ENCODE measurements at places on chromosomes 11 and 22. TPM values are rescaled to one million over a fixed set of nuclear protein-coding genes. Genes with fewer than 3 reads are reported as not detected.

GRCh38 chr22:50481440-50482106 lies at the start of gene ADM2:
ADM2 (plus strand) TSS chr22:50481543; CDS start chr22:50481848, 305 bp downstream.
- DNase-seq = peak; percentile 36
- H3K27me3 ChIP-seq = peaks cover 32% of the 10 kb centered on the region
- H3K4me3 ChIP-seq = peak within 1 kb of the TSS; percentile 25
- no peaks in the 10 kb centered on the region for H3K4me1 ChIP-seq
- no peak within 1 kb of the TSS for H3K27ac ChIP-seq

- H3K36me3 ChIP-seq = no peaks in the 10 kb centered on the region
- H3K4me1 ChIP-seq = peaks cover 3% of the 10 kb centered on the region
- no peak overlapping the region for H3K27ac ChIP-seq
- no peak overlapping the region for H3K4me3 ChIP-seq
- no peaks in the 10 kb centered on the region for H3K27me3 ChIP-seq
Measured at GRCh38 chr22:17056058-17056457, 28.7 kb upstream of the IL17RA start.

- H3K4me3 ChIP-seq = no peak overlapping the region
- H3K27ac ChIP-seq = no peak overlapping the region
- peaks cover 3% of the 10 kb centered on the region for H3K4me1 ChIP-seq
- H3K36me3 ChIP-seq = peaks cover 4% of the 10 kb centered on the region
Measured at GRCh38 chr22:31637447-31637890, 24.5 kb downstream of the PISD start.

DNA sequence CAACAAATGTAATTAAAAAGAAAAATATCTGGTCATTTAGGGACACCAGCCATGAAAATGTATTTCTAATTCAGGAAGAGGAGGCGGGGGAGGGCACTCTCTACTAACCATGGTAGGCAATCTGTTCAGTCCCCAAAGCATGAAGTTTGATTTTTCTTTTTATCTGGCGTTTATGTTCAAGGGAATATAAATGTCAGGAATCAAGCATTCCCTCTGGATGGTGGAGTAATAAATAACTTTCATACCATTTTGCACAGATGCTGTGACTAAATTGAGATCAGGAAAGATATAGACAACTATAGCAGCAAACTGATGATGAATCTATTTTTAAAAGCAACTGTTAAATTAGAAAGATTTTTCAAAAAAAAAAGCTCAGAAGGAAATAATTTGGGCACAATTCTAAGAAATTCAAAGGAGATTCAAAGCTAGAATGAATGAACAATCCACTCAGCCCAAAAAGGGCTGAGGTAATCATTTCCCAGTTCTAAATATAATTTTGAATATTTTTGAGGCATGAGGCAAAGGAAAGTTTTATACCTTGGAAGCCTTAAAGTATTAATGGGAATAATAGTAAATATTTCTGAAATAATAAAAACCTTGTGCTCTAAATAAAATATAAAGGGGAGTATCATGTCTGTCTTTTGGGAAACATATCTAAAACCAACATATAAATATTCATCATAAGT lies 146.4 kb upstream of the POU2AF2 start:
- H3K27me3 ChIP-seq = no peaks in the 10 kb centered on the region
- H3K4me3 ChIP-seq = no peak overlapping the region
- H3K27ac ChIP-seq = no peak overlapping the region

Gene CNGA4
- total RNA-seq = not detected

Data from endothelial cell (in vitro differentiated cells).